Stimulated activated CD8-positive, alpha-beta memory T cell treated with anti-CD3 and anti-CD28 coated beads, Interleukin-4, amount 100 ng/mL, for 1 hour (primary cell): ENCODE measurements at places on chromosomes 12 and 14.

DNA sequence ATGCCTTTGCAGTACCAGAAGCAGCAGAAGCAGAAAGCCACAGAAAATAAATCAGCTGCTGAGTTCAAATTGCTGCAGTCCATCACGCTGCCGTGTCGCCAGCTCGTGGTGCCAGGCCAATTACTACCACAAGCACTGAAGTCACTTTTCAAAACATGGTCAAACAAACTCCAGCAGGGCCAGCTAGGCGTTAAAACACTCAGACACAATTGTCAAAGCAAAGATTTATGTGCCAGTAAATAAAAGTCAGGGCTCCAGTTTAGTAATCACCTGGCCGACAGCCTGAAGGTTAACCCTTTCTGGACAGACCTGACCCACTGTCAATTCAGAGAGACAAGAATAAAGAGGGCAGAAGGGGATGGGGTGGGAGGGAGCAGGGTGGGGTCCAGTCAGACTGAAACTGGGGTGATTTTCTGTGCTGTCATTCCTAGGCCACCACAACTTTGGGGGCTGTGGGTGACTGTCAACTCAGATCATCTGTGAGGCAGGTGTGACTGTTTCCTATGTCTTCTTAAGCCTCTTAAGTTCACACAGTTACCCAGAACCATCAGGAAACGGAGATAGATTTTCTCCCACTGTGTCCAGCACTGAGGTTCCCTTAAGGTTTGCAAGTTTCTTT lies 109.8 kb upstream of the FUT8 start:
- DNase-seq = no peak

DNA sequence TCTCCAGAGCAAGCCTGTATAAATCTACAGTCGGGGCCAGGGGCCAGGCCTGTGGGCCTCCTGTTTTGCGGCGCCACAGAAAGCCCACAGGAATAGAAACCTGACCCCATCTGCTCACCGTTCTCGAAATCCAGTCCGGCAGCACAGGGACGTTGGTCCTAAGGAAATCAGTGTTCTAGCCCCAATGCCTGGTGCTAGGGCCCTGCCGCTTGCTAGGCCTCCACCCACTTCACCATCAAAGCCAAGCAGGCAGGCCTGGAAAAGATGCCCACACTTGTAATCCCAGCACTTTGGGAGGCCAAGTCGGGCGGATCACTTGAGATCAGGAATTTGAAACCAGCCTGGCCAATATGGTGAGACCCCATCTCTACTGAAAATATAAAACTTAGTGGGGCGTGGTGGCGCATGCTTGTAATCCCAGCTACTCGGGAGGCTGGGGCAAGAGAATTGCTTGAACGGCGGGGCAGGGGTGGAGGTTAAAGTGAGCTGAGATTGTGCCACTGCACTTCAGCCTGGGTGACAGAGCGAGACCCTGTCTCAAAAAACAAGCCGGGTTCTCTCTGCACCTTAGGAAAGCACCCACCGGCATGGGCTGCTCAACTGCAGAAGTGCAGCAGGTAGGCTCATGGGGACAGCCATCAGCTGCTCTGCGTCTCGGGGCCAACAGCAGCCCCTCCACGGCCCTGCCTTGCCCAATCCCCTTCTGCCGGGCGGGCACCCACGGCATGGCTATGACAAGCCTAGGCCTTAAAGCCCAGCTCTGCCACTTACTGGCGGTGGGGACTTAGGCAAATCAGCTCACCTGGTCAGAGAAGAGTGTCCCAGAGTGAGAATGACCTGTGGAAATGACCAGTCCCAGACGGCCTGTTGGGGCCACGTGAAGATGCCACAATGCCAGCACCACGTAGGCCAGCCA lies 47.4 kb downstream of the VWF start:
- no peak for DNase-seq

GRCh38 chr14:49574038-49574437 lies 12.1 kb downstream of the RPS29 start:
- no peak for DNase-seq

DNA sequence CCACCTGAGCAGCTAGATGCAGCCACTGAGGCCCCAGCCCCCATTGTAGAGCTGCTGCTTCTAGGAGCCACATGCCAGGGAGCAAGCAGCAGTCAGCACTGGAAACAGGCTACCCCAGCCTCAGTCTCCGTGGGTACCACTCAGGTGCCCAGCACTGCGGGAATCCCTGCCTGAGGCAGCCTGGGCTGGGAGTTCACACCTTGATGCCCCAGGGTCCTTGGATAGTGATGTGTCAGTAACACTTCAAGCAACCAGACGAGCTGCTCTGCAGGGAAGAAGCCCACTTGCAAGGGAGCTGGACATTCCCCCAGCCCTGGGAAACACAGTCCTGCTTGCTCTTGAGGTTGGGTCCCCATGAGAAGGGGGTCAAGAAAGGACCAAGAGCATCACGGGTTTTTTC lies 90.7 kb downstream of the ZFP36L1 start:
- DNase-seq = no peak

GRCh38 chr14:99118046-99118721 lies 153.8 kb downstream of the BCL11B start:
- no peak for DNase-seq

- peak; percentile 67 for DNase-seq
Measured at GRCh38 chr14:99266181-99267178, 5.5 kb downstream of the BCL11B start.

- DNase-seq = no peak
Measured at GRCh38 chr12:109718390-109718789, 4.8 kb downstream of the FAM222A start.

DNA sequence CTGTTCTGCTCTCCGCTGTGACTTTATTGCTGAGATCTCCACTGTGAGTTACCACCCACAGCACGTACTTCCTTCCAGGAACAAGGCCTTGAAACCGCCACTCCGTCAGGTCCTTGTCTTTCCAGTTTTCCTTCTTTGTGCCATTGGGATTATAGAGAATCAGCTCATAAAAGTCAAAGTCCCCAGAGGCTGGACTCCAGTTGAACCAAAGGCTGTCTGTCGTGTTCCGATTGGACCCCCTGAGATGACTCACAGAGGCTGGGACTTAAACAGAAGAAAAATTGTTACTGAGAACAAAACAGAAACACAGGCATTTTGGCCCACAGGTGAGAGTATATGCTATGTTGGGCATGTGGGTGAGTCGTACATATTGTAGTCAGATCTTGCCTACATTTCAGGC lies 76.6 kb downstream of the PTPRB start:
- no peak for DNase-seq

GRCh38 chr12:80222261-80222660 lies 122.9 kb downstream of the OTOGL start:
- DNase-seq = no peak

DNA sequence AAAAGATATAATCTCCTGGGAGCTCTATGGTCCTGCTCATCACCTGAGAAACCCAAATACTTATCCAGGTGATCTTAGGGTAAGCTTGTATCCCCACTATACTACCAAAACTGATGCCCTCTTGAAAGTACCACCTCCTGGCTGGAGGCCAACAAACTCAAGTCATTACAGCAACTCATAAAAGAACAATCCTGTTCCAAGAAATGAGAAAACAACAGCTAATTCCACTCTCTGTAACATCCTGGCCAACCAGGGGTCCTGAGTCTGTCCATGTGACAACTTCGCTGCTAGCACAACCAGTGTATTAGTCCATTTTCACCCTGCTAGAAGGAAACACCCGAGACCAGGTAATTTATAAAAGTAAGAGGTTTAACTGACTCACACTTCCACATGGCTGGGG lies 190.0 kb upstream of the BMP4 start:
- DNase-seq = no peak

- no peak for DNase-seq
Measured at GRCh38 chr14:55803873-55804553, 224.0 kb downstream of the KTN1 start.

GRCh38 chr14:50106178-50106577 lies 10.2 kb downstream of the VCPKMT start:
- DNase-seq = no peak

GRCh38 chr14:91315844-91316267 lies 71.4 kb upstream of the GPR68 start:
- peak; percentile 43 for DNase-seq

DNA sequence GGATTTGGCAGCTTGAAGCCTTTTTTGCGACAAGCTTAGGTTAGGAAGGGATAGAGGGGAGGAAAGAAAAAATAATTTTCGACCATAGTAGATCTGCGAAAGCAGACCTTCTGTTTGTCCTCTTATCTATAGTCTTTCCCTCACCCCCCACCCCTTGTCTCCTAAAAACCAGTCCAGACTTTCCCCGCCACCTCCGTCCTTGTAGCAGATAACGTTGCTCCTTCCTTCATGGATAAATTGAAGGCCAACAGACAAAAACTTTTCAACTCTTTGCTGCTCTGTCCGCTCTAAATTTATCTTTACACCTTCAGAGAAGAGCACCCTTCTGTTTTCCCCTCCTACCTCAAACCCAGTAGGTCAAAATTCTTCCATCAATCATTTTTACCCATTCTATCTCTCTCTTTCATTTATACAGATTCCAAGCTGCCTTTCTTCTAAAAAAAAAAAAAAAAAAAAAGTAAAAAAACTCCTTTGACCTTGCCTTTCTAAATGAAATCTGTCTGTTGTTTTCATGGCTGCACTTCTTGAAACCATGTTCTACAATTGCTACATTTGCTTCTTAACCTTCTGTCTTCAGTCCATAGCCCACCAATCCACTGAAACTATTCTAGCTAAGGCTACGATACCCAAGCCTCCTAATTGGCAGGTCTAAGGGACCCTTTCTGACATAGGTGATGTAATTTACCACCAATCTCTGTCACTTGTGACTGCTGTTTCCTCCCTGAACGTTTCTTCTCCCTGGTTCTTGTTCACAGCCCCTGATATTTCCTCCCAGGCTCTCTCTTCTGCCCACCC lies 11.1 kb upstream of the NEMF start:
- DNase-seq = no peak

DNA sequence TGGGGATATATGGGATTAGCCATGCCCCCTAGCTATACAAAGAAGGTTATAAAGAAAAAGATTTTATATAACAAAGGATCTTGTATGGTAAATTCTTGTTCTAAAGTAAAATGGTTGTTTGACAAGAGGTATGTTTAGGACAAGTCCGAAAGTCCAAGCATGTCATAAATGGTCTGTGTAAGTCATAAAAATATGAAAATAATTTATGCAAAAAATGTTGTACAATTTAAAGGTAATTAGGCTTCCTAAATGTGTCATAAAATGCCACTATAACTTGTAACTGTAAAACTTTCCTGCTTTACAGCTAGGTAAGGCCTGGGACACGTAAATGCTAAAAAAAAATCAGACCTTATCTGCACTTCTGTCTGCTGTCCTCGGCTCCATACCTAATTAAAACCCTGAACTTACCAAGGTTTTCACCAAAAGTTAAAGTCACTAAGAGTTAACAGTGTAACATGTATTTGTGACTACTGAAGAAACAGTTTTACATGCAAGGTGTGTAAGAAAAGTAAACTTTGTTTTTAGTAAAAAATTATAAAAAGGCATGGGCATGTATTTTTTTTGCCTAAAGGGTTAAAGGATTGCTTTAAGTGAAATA lies 110.0 kb upstream of the RESF1 start:
- DNase-seq = no peak

GRCh38 chr12:26044007-26044394 lies 80.8 kb downstream of the BHLHE41 start:
- DNase-seq = no peak

DNA sequence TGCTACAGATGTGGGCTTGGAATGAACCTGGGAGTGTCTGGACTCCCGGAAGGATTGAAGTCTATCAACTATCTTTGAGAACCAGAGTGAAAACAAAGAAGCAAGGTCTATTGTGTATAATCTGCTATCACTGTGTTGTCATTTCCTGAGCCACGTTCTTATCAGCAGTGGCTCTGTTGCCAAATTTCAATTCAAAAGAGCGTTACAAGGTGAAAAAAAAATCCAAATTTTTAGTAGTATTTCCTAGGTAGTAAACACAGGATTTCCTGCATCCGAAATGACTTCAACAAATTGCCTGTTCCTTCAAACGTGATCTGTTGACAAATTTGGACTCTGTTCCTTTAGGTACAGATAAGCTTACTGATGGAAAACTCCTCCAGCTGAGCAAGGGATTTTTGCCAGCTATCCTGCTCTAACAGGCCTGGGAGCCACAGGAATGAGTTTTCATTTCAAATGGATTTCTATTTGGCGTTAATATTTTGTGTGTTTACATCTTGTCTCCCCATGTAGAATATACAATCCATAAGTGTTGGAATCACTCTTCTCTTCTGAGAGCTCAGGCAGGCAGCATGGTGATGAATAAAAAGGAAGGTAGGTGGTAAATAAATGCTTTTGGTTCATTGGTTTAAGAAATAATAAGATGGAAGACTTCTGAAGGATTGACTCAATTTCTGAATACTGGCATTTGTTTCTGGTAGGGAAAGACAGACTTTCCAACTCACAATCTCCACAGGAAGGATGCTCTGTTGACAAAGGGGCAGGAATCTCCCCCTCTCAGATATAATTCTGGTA lies 58.5 kb downstream of the GPR135 start:
- DNase-seq = no peak

- no peak for DNase-seq
Measured at GRCh38 chr12:1094714-1095113, 103.7 kb downstream of the ERC1 start.

DNA sequence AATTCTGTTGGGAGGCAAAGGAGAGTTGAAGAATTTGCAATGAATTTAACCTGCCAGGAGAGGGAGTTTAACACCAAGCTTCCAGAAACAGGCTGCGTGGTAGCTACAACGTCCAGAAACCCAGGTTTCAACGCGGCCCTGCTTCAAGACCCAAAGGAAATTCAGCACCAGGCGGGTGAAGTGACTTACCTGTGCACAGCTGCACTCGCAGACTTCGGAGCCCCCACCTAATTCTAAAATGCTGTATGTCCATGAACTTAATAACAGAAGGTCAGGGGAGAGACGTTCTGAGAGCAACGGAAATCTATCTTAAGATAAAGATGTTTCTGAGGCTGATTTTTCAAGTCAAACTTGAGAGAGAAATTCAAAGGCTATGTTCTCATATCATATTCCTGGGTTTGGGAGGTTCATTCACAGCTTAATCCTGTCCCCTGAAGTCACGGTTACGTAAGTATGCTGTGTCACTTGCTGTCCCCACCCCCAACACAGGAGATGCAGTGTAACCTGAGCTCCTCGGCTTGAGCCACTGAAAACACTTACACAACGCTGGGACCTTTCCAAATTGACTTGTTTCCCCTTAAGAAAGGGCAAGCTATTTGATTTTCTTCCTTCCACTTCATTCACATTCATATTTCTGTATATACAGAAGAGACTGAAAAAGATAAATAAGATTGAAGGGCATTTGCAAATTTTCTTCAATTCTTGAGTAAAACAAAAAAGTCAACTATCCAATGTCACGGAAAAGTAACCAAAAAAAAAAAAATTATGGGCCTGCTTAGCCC lies 22.7 kb downstream of the CLIP1 start:
- DNase-seq = no peak
